ENCODE measurements at places on chromosomes 2 and 18. TPM values are rescaled to one million over a fixed set of nuclear protein-coding genes. Genes with fewer than 3 reads are reported as not detected.

DNA sequence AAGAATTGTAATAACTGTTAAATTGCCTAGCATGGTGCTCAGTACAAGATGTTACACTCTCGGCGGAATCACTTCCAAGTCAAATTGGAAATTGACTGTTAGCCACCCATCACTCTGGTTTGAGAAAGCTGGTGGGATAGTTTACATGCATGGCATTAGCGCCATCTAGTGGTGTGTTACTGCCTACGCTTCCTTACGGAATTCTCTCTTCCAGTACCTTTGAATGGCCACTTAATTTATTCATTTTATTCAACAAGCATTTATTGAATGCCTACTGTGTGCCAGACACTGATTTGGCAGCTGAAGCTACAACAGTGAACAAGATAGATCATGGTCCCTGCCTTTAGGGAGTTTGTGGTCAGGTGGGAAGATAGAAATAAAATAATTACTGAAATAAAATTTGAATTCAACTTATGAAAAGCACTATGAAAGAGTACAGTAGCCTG lies 171.2 kb downstream of the TMEM247 start:
- peak; percentile 93 for DNase-seq

DNA sequence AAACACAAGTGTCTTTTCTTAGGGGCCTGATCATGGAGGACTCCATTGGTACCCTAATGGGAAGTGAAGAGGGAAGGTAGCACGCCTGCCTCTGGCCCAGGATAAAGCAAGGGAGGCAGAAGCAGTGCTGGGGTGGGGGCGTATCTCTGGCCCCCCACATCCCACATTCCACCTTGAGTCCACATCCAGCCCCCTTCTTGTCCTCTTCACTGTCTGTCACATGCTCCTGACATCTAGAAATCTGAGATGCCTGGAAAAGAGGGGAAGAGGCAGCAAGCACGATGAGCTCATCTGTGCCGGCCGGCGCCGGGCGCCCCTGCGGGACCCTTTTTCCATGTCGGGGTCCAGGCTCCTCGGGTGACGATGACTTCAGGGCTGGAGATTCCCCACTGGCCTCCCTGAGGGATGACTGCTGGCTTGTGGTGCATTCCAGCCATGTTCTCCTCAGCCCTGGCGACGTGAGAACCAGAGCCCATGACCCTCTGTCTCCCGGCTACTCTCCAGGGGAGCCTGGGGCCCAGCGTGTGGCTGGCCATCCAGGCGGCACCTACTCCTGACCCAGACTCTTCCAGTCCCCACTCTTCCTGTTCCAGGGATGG lies 277.5 kb downstream of the DYSF start:
- no peak for DNase-seq

DNA sequence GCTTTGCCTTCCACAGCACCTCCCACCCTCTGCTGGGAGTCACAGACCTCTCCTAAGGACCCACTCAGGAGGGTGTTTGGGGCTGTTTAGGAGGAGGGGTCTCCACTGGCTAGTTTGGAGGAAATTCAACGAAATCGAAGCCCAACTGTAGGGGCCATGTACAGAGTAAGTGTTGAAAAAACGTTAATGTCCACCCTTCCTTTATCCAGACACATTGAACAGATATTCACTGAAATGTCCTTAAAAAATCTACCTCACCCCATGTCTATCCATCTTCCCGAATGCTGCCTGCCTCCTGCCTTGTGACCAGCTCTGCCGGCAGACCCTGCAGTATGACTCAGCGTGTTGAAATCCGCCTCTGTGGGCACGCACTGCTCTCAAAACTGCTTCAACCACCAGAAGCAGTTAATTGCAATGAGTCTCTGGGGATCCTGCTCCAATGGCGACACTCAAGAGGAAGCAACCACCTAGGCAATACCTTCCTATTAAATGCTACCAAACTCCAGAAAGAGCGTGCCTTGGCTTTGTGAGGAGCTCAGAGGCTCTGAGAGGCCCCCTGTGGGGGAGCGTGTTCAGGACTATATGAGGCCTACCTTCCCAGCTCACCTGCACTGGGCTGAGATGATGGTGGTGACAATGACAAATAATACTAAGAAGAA lies 61.4 kb upstream of the RTN4 start:
- DNase-seq = no peak

DNA sequence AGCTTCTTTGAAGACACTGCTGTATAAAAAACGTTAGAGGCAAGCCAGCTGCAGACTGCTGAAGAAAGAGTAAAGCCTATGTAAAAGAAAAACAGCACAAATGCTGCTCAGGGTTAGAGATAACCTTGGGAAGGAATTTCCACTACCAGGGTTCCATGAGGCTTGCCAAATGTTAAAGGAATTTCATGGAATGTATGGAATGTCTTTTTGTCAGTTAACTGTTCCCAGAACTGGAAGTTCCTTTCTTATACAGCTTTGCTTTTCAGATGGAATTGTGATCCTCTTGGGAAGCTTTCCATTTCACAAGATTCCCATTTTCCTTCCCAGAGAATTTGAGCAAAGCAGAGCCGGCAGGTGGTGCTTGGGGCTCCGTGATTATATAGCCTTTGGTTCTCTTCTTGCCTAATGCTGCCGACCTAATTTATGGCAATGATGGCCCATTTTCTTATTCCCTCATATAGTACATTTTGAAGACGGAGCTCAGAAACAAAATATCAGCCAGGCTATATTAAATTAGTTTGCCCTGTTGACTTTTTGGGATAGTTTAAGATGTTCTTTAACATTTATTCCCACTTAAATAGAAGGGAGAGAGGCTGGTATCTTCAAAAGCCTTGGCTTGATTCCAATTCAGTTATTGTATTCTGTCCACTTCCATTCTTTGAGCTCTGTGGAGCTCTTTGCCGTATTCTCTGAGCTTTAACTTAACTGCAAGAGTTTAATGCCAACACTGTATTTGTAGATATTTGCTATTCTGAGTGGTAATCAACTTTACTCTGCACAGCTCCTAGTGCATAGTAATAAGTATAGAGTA lies 162.3 kb downstream of the PHLPP1 start:
- peak; percentile 81 for DNase-seq

DNA sequence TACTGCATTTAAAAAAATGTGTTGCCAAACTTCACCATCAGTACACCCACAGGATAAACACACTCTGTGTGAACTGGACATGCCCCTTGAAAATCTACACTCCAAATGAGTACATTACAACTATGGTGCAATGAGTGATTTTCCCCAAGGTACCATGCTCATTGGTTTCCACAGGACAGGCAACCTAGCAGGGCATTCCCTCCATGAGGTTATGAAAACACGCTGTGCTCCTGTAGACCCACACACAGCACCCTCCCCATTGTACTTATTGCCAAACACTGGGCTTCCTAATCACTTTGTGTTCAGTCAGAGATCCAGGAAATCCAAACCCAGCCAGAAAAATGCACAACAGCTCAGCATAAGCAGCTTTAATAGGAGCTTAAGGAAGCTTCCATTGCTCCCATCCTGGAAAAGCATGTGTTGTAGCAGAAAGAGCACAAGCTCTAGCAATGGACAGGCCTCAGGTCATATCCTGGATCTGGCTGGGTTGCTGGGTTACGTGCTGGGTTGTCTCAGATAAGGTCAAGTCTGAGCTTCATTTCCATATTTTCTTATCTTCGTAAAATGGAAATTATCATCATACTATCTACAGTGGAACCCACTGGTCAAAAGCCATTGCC lies 20.8 kb upstream of the ATIC start:
- no peak for DNase-seq

GRCh38 chr18:31774477-31774785 lies 13.8 kb upstream of the SLC25A52 start:
- no peak for DNase-seq

DNA sequence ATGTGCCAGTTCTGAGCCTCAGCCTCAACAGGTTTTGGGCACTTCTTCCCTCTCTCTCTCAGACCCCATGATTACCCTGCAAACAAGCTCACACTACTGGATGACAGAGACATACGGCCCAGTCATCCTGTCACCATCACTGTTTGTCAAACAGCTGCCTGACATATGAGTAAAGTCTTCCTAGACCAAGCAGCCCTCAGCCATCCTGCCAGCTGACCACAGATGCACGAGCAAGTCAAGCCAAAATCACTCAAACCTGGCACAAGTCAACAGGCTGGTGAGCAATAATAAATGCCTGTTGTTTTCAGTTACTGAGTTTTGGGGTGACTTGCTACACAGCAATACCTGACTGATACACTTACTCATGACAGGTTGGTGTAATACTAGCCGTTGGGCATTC lies 75.5 kb upstream of the KLF7 start:
- DNase-seq = no peak

DNA sequence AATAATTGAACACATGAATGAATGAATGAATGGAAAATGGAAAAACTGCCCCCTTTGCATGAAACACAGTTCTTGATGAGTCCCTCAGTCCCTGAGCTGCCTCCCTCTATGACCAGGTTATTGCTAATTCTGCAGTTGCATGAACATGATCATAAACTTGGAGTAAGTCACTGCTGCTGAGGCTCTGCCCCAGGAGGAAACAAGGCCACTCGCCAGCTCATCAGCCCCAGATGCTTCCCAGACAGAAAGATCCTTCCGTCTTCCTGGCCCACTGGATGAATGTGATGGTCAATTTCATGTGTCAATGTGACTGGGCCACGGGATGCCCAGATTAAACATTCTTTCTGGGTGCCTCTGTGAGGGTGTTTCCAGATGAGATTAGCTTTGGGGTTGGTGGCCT lies 16.4 kb downstream of the GPR45 start:
- DNase-seq = no peak

DNA sequence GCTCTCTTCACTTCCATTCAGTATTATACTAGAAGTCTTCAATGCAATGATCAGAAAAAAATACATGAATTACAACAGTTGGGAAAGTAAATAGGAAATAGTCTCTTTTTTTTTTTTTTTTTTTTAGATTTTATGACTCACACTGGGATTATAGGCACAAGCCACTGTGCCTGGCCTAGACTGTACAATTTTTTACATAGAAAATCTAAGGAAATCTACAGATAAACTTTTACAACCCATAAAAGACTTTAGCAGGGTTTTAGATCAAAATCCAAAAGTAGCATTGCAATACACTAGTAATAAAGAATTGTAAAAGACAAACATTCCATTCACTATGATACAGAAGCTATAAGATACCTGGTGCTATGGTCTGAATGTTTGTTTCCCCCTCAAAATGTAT lies 39.0 kb downstream of the CFAP221 start:
- DNase-seq = no peak

- no peak for DNase-seq
These were observed 85.9 kb downstream of the FEZ2 start for GRCh38 chr2:36511858-36512603.

GRCh38 chr2:103289105-103289725 lies 527.4 kb downstream of the TMEM182 start:
- peak; percentile 45 for DNase-seq

- DNase-seq = peak; percentile 29
These were observed 45.3 kb upstream of the TANC1 start for GRCh38 chr2:158923180-158923594.

- DNase-seq = no peak
These were observed 148.1 kb upstream of the PID1 start for GRCh38 chr2:229419158-229419557.

- DNase-seq = no peak
These were observed 7.5 kb upstream of the COLEC11 start for GRCh38 chr2:3587432-3587831.

DNA sequence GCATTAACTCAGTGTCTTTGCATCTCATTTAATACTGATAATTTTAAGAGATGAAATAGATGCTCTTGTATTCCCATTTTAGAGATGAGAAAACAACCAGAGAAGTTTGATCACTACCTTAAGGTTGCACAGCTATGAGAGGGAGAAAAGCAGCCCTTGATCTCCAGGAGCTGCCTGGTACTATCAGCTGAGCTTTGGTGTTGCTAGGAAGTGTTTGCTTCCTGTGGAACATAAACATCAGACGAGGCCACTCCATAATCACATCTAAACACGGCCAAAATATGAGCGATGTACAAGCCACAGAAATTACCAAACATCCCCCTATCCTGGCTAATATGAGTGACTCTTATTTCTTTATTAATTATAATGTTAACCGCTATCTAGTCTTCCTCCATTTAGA lies 620 bp upstream of the WDFY1 start:
- DNase-seq = no peak

- no peak for DNase-seq
These were observed 214.9 kb downstream of the TWIST2 start for GRCh38 chr2:239062743-239063142.

DNA sequence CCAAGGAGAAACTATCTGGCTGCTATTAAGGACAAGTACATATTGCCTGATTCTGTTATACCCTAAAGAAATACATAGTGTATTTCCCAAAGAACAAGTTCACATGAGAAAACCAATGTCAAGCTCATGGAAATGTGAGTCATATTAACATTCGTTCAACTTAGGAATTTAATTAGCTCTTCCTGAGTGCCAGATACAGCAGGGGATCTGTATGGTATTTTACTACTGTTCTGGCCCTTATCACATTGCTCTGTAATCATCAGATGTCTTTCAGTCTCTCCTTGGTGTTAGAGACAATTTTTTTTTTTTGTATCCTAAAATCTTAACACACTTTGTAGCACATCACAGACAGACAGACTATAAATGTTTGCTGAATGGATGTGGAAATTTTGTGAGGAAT lies 395.0 kb upstream of the CRIM1 start:
- no peak for DNase-seq

- DNase-seq = no peak
These were observed 9.4 kb upstream of the SPATS2L start for GRCh38 chr2:200297100-200297499.

DNA sequence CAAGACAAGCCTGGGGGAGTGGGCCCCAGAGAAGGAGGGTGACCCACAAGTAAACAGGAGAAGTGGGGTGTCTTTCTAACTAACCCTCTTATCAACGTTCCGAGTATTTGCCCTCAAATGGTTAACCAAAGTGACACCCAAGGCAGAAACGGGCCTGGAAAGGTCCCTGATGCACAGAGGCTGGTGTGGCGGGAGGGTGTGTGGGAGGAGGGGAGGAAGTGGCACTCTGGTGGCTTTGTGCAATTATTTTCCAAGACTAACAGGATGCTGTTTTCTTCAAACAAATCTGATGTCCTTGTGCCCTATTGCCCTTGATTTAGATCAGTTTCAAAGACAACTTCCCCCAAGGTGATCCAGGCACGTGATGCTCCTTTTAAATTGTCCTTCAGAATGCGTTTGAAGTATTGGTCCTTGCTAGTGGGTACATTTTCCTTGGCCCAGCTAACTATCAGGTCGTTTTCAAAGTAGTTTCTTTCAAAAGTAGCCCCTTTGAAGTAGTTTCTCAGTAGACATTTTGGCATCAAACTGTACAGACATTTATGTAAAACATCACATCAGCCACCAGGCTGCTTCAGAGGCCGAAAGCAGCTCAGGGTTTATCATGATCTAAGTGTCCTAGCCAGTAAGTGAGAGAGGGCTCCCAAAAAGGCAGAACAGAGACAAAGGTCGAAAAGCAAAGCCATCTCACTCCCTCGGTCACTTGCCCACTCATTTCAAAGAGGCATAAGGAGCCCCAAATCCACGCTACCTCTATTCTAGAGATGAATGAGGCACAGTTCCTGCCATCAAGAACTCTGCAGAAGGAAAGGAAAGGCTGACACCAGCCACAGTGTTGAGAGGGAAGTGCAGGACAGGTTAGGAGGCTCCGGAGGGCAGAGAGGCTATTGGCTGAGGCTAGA lies 371.1 kb upstream of the ID2 start:
- DNase-seq = no peak

The CNPPD1 gene
- 21.8 TPM for total RNA-seq

The ZSWIM2 gene
- total RNA-seq = 0.39 TPM

The LRATD1 gene
- total RNA-seq = 2.9 TPM

The STPG4 gene
- total RNA-seq = not detected

The ADD2 gene
- 45.3 TPM for total RNA-seq

The PDE1A gene
- 0.06 TPM for total RNA-seq

The CGREF1 gene
- total RNA-seq = 3.0 TPM

The CKAP2L gene
- 28.2 TPM for total RNA-seq

The MROH2A gene
- not detected for total RNA-seq

The REG3A gene
- total RNA-seq = not detected

Measured in neural progenitor cell (in vitro differentiated cells).